CD4-positive, alpha-beta memory T cell (primary cell): ENCODE measurements at places on chromosomes 1 and 21. TPM values are rescaled to one million over a fixed set of nuclear protein-coding genes. Genes with fewer than 3 reads are reported as not detected.

Gene EXTL2
- polyA plus RNA-seq = 2.6 TPM

Gene ASCL5
- not detected for polyA plus RNA-seq

Gene PCSK9
- not detected for polyA plus RNA-seq

Gene FAM163A
- polyA plus RNA-seq = not detected

Gene MROH9
- polyA plus RNA-seq = not detected

Gene S100A16
- not detected for polyA plus RNA-seq

Gene LINGO4
- polyA plus RNA-seq = not detected

Gene CRYBG2
- polyA plus RNA-seq = 3.8 TPM

Gene EVA1C
- 17.2 TPM for polyA plus RNA-seq

Gene SHE
- polyA plus RNA-seq = not detected

Gene SIM2
- polyA plus RNA-seq = 0.07 TPM

Gene RRP15
- 20.7 TPM for polyA plus RNA-seq

Gene NBPF6
- not detected for polyA plus RNA-seq

Gene IVL
- not detected for polyA plus RNA-seq

Gene HSD3B2
- not detected for polyA plus RNA-seq

Gene BSND
- polyA plus RNA-seq = not detected

Gene ESRRG
- not detected for polyA plus RNA-seq

Gene FMO5
- polyA plus RNA-seq = 1.5 TPM

Gene LCE2B
- not detected for polyA plus RNA-seq

Gene TDRD5
- polyA plus RNA-seq = not detected

Gene RAP1A
- polyA plus RNA-seq = 67.2 TPM

Gene THEM5
- polyA plus RNA-seq = 0.40 TPM

Gene FAM131C
- polyA plus RNA-seq = 0.11 TPM
